ENCODE measurements at places on chromosomes 16 and 17.
A peak's percentile ranks its signal among the peaks of the same experiment; 100 is the strongest.

DNA sequence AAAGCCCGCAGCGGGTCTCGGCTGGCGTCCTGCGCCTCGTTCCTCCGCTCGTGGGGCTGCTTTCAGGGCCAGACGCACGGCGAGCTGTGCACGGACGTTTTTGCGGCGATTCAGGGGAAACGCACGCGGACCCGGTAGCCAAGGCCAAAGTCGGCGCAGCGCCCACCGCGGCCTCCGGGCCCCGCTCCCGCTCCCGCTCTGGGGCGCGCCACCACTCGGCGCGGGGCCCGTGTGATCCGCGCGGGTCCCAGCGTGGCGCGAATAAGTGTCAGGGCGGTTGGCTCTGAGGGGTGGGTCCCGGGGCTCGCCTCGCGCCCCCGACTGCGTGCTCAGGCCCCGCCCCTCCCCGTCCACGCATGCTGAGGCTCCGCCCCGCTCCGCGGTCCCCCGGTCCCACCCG, 694 bp upstream of the TBCD start:
- peak; percentile 72 for DNase-seq

GRCh38 chr17:29835435-29836351, 94.3 kb downstream of the SSH2 start:
- DNase-seq: no peak

DNA sequence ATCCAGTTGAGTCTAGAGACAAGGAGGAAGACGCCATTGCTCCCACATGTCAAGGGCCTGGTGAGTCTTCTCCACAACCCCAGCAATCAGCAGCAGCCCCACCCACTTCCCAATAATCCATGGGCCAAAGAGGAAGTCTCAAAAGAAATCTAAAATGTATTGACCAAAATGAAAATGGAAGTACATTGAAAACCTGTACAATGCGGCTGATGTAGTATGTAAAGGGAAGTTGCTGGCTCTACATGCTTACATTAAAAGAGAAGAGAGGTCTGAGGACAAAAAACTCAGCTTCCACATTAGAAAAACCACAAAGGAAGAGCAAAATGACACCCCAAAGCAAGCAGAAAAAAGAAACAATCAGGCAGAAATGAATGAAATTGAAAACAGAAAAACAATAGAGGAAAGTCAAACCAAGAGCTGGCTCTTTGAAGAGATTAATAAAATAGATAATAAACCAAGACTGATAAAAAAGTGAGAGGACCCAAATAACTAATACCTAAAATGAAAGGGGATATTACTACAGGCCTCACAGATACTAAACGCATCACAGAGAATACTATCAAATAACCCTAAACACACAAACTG, 100.6 kb upstream of the METRNL start:
- no peak for DNase-seq

- no peak for DNase-seq
Observed at GRCh38 chr16:79185711-79186110, 414.8 kb downstream of the MAF start.

- no peak for DNase-seq
Observed at GRCh38 chr17:21286909-21287702, 2.6 kb downstream of the MAP2K3 start.

DNA sequence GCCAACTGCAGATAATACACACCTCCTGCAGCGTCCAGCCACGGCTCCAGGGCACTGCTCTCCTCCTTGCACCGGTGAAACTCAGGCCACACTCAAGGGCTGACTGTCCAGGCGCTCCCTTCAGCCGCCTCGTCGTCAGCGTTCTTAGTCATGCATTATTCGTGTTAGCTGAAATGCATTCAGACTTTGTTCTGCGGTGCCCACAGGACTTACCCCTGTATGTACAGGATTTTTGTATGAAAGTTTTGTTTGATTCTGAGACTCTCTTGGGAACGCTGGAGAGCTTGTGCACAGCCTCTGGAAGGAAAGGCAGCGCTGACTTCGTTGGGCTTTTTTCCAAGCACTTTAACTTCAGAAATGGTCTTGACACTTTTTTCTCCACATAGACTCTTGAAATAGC, 22.1 kb downstream of the CIBAR2 start:
- DNase-seq: no peak

DNA sequence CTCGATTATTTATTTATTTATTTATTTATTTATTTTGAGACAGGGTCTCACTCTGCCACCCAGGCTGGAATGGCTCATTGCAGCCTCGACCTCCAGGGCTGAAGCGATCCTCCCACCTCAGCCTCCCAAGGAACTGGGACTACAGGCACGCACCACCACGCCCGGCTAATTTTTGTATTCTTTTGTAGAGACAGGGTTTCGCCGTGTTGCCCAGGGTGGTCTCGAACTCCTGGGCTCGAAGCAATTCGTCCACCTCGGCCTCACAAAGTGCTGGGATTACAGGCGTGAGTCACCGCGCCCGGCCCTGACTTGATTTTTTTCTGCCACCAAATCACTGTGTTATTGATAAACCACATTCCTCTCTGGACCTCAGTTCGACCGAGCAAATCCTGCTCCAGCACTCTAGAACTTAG, 758 bp upstream of the RPL23A start:
- DNase-seq: no peak

DNA sequence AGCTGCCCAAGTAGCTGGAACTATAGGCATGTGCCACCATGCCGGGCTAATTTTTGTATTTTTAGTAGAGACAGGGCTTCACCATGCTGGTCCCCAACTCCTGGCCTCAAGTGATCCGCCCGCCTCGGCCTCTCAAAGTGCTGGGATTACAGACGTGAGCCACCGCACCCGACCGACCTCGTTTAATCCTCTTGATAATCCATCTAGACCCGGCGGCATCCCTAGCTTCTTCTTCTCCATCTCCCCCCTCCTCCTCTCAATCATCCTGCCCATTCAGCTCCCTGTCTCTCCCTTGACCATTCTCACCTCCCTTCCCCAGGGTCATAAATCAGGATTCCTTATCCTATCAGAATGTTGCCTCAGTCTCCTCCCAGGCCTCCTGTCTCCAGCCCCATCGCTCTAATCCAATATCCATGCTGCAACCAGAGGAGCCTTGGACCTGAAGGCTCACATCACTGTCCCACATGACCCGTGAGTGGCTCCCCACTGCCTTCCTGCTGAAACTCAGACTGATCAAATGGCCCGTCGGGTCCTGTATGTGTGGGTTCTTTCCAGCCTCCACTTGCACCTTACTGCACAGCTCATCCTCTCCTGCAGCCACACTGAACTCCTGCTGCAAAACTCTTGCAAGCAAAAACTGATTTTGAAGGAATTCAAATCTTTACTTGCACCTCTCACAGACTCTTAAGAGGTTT, 74.1 kb upstream of the CDH5 start:
- DNase-seq: peak; percentile 28

DNA sequence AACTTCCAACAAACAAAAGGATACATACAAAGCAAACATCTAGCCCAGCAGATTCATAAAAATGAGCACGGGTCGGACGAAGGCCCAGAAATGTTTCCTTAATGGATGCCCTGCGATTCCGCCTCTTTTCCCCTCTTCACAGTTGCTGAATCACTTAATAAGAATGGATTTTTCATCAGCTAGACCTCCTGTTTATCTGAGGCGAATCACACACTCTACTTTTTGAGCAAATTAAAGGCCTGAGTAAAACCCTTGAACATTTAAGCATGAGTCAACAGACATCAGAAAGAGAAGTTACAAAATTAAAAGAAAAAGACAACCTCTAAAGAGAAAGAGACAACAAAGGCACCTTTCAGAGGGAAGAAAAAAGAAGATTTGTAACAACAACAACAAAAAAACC, 44.7 kb downstream of the HS3ST3A1 start:
- no peak for DNase-seq

DNA sequence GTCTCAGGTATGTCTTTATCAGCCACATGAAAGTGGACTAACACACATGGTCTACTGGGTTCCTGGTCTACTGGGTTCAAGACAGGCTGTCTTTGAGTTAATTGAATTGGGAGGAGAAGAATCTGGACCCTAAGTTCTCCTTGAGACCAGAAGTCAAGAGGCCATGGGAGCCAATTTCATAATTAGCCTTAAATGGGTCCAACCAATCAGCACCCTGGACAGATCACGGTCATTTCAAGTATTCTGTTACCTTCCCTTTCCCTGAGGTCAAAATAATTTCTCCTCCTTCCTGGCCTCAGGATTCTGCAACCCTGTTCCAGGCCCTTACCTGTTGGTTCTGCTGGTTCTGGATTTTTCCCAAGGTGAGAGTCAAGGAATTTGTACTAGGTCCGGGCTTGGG, 23.8 kb downstream of the OSBPL7 start:
- DNase-seq: no peak

GRCh38 chr16:64700628-64701027, 421.2 kb downstream of the CDH11 start:
- DNase-seq: no peak

DNA sequence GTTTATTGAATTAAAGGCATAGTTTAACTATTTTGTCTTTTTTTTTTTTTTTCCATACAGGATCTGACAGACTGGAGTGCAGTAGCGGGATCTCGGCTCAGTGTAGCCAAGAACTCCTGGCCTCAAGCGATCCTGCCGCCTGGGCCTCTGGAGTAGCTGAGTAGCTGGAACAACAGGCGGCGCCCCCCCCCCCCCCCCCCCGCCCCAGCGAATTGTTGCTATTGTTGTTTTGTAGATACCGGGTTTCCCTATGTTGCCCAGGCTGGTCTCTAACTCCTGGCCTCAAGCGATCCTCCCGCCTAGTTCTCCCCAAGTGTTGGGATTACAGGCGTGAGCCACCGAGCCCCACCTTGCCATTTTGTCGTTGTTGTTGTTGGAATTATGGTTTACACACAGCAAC, 1.3 kb upstream of the CENPV start:
- DNase-seq: no peak

DNA sequence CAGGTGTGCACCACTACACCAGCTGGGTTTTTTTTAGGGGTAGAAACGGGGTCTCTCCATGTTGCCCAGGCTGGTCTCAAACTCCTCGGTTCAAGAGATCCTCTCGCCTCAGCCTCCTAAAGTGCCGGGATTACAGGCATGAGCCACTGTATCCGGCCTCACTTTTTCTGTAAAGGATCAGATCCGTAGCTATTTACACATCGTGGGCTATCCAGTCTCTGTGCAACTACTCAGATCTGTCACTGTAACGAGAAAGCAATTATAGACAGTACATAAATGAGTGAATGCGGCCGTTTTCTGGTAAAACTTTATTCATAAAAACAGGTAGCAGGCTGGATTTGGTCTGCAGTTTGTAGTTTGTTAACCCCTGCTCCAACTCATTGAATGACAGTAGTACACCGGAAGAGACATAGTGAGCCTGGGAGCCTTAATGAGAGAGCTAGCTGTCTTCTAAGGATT, 44.5 kb downstream of the VMP1 start:
- DNase-seq: no peak

DNA sequence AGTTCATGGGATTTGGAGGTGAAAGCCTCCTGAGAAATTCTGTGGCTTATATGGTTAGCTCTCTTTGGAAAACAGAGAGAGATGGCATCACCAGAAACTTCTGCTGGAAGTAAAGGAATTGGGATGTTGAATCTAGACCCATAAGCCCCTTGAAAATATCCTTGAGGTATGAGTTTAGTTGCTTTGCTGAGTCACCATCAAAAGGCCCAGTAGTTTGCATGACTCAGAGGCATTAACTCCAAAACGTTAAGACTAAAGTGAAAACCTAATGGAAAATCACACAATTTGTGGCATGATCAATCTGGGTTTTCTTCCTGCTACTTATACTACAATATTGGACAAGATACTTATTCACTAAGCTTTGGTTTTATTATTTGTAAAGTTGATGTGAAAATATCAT, 349.2 kb upstream of the SALL1 start:
- no peak for DNase-seq

DNA sequence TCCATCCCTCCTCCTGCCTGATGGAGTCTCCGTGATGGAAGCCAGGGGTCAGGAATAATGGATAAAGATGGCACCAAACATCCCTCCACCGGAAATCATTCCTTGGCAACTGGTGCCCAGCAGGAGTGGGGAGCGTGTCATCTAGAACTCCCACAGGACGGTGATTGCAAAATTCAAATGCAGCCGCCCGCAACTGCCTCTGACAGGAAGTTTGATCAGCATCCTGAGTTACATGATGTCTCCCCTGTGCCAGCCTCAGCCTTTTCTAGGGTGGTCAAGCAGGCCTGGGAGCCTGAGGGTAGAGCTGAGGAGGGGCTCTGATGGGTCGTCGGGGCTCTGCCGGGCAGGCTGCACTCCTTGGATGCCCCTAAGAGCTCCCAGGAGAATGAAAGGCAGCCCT, 52.8 kb downstream of the GSG1L start:
- no peak for DNase-seq

DNA sequence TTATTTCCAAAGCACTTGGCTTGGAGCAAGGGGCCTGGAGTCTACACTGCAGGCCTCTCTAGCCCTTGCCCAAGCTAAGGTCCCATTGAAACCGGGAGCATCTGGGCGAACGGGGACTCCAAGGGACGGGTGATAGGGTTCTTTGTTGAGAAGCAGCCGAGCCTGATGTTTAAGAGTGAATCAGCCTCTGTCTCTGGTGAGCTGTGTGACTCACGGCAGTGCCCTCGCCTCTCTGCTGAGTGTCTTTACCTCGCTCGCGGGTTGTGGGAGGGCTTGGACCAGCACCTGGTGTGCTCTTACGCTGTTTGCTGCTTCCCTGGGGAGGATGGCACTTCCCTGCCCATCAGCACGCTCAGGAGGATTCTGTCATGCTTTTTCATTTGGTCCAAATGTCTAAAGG, 1.3 kb downstream of the HGS start:
- DNase-seq: no peak

GRCh38 chr17:693791-694638, 20.6 kb downstream of the VPS53 start:
- DNase-seq: no peak

DNA sequence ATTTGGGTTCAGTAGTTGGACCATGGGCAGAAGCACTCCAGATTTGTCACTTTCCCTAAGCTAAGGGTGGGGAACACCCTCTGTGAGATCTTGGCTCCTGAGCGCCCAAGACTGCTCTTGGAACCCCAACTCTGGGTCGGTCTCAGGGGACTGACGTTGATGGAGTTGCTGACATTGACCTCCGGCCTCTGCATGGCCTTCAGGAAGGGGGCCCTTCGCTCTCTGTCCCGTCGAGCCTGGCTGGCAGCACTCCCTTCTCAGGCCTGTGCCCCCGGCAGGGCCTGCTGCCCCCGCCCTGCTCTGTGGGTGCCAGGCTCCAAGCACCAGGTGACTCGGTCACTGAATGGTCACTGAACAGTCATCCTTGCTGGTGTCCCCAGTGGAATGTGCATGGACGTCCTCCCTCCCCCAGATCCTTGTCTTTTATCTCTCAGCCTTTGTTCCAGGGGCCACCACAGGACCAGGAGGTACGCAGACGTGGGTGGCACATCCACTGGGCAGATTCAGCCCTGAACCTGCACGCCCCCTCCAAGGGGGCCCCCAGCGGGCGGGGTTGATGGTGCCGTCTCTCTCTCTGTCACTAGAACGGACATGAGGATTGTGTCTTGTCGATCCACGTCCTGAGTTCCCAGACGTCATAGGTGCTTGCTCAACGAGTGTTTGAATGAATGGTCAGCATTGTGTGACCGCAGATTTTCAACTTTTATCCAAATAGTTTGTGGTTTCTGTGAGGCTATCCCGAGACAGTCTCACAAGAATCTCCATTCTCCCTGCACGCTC, 314.5 kb downstream of the SEC14L1 start:
- DNase-seq: no peak

All from sciatic nerve (tissue), 2 donors.